ENCODE measurements at places on chromosomes 7 and 10.

DNA sequence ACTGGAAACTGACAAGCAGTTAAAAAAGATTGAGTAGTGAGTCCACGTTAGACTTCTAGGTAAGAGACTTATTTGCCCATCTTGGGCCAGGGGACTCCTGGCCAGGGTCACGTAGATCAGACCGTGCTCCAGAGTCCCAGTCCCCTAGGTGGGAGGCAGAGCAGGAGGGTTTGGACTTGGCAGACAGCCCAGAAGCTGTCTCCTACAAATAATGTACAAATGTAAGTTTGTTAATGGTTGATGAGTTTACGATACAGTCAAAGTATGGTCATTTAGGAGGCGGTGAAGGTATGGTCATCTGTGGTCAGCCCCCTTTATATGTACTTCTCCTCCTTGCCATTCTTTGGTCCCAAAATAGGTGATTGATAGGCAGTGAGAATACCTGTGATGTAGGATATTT, 28.2 kb downstream of the INPP5F start:
- peak; percentile 1 for DNase-seq

DNA sequence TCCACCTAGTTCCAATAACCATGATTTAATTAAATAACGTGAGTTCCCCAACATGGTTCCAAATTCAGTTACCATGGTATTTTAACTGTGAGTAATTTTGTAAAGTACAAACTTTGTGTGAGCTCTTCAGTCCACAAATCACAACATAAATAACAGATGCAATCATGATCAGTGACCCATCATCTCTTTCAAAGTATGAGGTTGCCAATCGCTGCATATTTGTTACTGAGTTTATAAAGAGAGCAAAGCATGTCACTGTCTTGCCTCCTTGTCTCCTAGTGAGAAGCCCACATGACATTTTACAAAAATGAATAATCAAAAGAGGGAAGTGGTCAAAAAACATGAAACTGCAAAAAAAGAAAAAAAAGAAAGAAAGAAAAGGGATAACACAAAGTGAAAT, 69.1 kb upstream of the PDSS1 start:
- no peak for DNase-seq

- DNase-seq, result no peak
These were observed 92.8 kb upstream of the HPS1 start for GRCh38 chr10:98539578-98539977.

DNA sequence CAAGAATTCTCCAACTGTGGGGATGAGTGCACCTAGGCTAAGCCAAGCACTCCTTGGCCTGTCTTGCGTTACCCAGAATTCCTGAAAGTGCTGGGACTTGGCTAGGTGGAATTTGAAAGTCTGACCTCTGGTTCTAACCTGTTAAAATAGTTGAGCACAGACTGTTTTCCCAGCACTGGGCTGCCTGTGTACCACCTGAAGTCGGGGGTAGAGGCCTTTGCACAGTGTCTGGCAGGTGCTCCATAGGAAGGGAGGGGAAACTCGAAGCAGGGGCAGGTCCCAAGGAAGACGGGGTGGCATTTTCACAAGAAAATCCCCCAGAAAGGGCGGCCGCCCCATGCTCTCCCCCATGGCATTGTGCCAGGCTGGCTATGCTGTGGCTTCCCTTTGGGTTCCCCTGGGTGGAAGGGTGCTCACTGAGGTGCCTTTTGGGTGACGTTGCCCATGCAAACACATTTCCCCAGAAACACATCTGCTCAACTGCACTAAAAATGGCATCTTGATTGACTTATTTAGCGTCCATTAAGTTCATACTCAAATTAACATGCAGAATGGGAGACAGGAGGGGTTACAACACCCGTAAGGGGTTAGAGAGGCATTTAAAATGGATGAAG, 62.9 kb downstream of the SYPL1 start:
- DNase-seq, result no peak

DNA sequence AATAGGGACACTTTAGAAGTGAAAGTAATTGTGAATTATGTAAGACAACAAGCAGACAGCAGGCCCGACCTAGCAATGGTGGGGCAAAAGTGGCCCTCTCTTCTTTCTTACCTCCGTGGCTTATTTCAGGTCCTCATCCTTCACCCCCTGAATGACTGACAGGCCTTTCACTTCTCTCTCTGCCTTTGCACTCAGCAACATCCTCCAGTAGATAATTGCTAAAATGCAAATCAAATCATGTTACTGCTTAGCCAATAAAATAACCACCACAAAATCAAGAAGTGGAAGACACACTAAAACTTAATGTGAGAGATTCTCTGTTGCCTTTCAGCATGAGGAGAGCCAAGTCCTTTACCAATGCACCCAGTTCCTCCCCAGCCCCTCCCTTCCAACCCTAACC, 274.6 kb upstream of the ZNF32 start:
- DNase-seq, result no peak

DNA sequence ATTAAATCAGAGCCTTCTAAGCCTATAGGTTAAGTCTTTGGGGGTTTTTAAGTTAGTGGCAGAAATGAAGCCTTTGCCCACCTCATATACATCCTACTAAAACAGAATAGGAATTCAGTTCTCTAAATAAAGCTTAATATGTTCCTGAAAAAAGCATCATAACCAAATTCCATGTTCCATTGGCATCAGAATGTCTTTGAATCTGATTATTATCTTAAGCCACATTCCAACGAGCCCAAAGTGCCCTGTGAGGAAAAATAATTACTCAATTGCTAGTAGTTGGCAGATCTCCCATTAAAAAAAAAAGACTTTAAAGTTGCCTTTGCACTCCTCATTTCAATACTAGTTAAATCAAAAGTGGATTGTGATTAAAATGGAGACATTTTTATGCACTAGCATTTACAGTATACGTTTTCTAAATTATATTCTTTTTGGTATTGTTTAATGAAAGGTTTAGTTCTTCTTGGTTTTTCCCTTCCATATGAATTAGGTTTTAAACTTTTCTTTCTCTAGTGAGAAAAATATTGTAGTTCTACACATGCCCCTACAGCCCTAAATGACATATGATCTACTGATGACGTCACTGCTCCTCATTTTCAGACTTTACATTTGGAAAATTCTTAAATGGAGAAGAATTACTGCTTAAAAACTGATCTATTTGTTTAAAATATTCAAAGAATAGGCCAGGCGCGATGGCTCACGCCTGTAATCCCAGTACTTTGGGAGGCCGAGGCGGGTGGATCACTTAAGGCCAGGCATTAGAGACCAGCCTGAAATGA, 54.3 kb upstream of the CABCOCO1 start:
- no peak for DNase-seq

GRCh38 chr7:155750255-155751125, 61.8 kb downstream of the SHH start:
- DNase-seq, result no peak

DNA sequence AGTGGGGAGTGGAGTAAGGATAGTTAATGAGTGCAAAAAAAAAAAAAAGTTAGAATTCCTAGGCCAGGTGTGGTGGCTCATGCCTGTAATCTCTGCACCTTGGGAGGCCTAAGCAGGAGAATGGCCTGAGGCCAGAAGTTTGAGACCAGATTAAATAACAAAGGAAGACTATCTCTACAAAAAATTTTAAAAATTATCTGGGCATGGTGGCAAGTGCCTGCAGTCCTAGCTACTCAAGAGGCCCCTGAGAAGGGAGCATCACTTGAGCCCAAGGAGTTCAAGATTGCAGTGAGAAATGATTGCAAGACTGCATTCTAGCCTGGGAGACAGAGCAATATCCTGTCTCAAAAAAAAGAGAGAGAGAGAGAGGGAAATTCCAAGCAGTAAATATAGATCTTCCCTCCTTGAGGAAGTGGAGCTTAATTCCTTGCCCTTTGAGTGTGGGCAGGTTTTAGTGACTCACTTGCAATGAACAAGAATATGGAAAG, 19.5 kb upstream of the CSTF2T start:
- DNase-seq, result no peak

GRCh38 chr7:157472311-157473050, 135.7 kb downstream of the DNAJB6 start:
- DNase-seq, result no peak

DNA sequence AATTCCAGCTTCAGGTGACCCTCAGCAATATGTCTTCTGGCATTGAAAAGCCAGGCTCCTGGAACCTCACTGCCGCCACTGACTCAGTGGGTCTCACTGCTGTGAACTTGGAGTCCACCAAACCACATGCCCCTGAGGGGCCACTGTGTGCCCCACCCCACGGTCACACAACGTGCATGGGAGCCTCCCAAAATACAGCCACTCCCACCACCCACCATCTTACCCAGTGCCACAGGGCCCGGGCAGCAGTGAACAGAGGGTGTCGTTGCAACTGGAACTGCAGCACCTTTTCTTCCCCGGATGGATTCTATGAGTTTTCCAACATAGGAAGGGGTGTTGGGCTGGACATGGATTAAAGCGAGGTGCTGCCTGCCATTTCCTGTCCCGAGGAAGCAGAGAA, 60.1 kb downstream of the ASB13 start:
- DNase-seq, result no peak

GRCh38 chr7:93310346-93310745, 78.2 kb downstream of the VPS50 start:
- DNase-seq, result no peak

DNA sequence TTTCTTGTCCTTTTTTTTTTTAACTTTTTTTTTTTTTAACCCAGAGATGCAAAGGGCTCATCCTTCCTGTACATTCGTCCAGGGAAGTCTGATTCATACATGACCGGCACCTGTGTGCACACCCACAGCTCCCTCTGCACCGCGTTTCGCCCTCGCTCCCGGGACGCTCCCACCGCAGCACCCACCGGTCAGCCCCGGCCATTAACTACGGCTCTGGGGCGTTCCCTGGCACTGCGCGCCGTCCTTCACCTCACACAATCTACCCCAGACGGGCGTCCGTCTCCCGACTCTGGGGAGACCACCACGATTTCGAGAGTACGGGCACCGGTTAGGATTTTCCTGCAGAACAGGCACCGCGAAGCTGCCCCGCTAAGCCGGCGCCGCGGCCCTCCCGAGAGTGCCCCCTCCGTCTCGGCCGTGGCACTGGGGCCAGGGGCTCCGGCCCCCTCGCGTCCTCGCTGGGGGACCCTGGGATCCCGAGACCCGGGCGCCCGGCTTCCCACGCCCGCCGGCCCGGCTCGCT, 452 bp downstream of the ATE1 start:
- DNase-seq, result peak; percentile 75

GRCh38 chr10:68223535-68224165, 8.3 kb downstream of the ATOH7 start:
- no peak for DNase-seq

GRCh38 chr10:87799860-87800259, 18.2 kb downstream of the ATAD1 start:
- no peak for DNase-seq

DNA sequence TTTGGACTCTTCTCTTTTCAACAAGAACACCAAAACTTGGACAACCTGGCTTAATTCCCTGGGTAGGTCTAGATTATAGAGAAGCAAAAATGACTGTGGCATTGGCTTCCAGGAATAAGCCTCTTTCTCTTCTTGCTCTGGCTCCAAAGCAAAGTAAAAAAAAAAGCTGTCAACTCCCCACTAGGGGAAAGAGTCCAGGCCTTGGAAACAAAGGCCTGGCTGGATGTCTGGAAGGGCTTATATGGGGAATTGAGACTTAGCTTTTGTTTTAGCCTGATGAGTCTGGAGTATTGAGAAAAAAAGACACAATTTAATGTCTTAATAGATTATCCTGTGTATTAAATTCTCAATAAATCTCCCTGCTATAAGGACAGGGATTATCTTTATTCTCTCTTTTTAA, 300.6 kb downstream of the SORCS3 start:
- no peak for DNase-seq

GRCh38 chr7:22826593-22826992, 3.9 kb upstream of the TOMM7 start:
- DNase-seq, result no peak

GRCh38 chr10:30455816-30456215, 21.8 kb downstream of the MAP3K8 start:
- no peak for DNase-seq

- DNase-seq, result no peak
These were observed 116.8 kb downstream of the IQUB start for GRCh38 chr7:123417580-123417979.

DNA sequence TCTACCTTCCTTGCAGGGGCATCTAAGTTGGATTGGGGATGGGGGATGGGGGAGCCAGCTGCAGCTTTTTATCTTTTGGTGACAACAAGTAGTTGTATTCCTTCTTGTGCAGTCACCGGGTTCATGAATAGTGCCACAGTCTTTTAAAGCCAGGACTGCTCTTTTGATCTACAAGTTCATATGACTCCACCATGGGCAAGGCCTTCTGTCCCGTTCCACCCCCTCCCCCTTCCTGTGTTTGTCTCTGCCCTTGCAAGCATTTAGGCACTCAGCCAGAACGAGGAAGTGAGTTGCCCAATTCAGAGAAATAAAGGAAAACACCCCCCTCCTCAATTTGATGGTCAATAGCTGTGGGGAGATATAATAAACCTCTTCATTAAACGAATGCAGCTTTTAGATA, 44.8 kb upstream of the EGR2 start:
- no peak for DNase-seq

DNA sequence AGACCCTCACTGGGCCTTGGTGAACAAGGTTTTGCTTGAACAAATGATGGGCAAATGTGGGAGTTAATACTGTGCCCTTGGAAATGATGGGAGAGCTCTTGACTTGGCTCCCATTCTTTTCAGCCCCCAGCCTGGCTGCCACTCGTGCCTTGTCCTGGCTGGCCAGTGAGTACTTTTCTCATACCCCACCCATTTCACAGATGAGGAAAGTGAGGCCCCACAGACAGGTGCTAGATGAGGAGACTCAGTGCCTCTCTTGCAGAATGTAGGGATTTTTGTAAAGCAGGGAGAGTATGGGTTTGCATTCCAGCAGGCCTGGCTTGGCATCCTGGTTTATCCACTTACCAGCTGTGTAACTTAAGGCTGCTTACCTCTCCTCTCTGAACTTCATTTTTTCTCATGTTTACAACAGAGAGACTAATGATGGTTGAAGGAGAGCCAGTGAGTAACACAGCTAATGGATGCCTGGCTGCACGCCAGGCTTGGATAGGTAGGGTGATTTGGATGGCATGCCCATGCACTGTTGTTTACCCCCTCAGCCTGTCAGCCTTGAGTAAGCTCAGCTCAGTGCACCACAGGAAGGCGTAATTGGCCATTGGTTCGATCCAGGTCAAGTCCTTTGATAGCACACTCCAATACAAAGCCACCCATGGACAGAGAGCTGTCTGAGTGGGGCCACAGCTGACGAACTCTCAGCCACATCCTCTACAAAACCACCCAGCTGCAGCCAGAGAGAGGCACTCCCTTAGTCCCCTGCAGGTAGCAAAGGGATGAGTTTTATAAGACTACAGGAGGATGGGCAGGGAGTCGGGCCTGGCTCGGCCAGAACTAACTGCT, 436.8 kb downstream of the RPS24 start:
- peak; percentile 95 for DNase-seq

DNA sequence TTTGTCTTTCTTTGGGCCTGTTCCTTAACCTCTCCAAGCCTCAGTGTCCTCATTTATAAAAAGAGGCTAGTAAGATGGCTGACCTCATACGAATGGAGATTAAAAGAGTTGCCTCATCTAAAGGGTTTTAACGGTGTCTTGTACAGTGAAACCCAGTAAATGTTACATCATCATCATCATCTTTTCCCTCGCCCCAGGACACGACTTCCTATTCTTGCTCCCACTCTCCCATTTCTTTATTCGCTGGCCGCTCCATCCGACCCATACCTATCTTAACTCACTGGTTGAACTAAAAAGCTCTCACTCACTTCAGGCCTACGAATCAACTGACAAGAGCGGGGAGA, 554 bp downstream of the FRA10AC1 start:
- peak; percentile 39 for DNase-seq

- DNase-seq, result no peak
These were observed 75.8 kb downstream of the NKX6-2 start for GRCh38 chr10:132710036-132710686.
